Renal pelvis (tissue), 12 donors: ENCODE measurements at places on chromosomes 13 and 19. TPM values are rescaled to one million over a fixed set of nuclear protein-coding genes. Genes with fewer than 3 reads are reported as not detected.

SMIM24 gene
- polyA plus RNA-seq, result 532 TPM

STOML3 gene
- 0.06 TPM for polyA plus RNA-seq

FXYD1 gene
- 26.5 TPM for polyA plus RNA-seq

PLPPR3 gene
- polyA plus RNA-seq, result 17.1 TPM

VSTM1 gene
- polyA plus RNA-seq, result not detected

DIRAS1 gene
- 3.5 TPM for polyA plus RNA-seq

OR4F17 gene
- not detected for polyA plus RNA-seq

CYP4F3 gene
- polyA plus RNA-seq, result 1.1 TPM

ZNF442 gene
- 6.4 TPM for polyA plus RNA-seq

CRTC1 gene
- 23.7 TPM for polyA plus RNA-seq

DNA sequence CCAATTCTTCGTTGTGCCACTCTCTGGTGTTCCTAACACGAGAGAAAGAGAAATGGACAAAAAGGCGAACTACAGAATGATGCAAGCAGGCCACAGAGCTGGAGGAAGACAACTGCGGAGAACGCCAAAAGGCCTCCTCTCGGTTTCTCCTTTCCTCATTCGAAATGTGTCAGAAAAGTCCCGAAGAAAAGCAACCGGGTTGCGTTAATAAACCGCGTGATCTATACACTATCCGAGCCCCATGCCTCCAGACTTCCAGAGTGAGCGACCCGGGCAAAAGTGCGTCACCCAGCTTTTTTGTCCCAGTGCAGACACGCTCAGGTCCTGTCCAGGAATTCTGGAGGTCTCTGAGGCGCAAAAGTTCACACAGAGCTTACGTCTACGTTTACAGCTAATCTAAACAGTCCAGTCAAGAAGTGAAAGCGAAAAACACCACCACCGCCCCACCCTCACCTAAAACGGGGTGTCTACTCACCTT lies 413 bp downstream of the N4BP2L2 start:
- no peak for DNase-seq

GRCh38 chr13:114142640-114143490 lies 10.4 kb upstream of the RASA3 start:
- DNase-seq, result no peak

- no peak for DNase-seq
Measured at GRCh38 chr19:855566-856120, 3.5 kb downstream of the ELANE start.

- peak; percentile 27 for DNase-seq
Measured at GRCh38 chr19:42370626-42371175, 19.4 kb downstream of the CNFN start.

DNA sequence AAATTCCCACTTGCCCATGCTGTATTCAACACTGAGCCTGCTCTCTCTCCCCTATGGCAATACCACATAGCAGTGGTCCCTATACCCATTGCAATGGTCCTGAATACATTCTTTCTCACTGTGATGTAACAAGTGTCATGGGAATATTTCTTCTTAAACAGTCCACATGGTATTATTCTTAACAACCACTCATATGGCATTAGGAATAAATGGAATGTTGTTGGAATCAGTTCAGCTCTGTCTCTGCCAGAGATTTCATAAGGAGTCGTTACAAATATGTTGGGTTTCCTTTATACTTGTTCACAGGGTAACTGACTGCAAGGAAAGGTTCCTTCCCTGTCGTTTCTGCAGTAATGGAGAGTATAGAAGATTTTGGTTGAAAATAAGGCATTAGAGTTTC lies 128.3 kb upstream of the SPATA13 start:
- no peak for DNase-seq

GRCh38 chr13:52348983-52349780 lies 56.8 kb downstream of the THSD1 start:
- no peak for DNase-seq

DNA sequence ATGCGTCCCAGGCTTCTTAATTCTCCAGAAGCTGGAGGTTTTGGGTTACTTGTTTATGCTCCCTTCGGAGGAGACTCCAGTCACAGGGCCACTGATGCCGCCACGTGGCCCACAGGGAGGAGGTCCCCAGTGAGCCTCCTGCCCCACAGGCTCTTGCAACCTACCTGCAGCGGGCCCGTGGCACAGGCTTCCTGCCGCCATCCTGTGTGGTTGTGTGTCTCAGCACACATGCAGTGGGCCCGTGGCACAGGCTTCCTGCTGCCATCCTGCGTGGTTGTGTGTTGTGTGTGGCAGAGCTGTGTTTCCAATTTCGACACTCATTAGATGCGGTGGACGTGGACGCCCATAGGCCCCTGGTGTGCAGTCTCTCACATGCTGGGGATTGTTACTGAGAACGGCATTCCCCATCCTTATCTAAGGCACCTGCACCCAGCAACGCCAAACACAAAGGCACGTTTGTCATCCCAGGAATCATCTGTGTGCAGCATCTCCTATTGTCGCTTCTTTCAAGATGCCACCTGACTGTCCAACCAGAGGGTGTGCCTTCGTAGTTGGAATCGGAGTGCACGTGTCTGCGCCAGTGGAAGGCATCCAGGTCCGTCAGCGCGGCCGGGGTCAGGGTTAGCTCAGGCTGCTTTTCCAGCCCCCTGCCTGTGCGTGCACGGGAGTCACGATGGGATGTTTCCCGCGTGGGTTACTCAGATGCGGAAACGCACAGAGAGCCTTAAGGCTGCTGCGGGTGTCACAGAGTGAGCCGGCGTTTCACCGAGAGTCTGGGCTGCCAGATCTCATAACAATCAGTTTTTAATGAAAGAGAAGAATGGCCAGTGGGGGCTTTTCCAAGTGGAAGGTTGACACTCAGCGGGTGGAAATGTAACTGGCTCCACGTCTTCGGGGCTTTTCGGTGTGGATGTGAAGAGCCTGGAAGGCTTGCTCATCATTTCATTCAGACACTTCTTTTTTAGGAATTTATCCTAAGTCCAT lies 119.8 kb downstream of the ATP11A start:
- no peak for DNase-seq

GRCh38 chr13:79435561-79435990 lies 29.5 kb upstream of the RBM26 start:
- no peak for DNase-seq

- DNase-seq, result peak; percentile 80
Measured at GRCh38 chr19:30227661-30228112, 144.5 kb upstream of the ZNF536 start.

GRCh38 chr13:46382224-46382623 lies 4.8 kb downstream of the RUBCNL start:
- DNase-seq, result no peak

DNA sequence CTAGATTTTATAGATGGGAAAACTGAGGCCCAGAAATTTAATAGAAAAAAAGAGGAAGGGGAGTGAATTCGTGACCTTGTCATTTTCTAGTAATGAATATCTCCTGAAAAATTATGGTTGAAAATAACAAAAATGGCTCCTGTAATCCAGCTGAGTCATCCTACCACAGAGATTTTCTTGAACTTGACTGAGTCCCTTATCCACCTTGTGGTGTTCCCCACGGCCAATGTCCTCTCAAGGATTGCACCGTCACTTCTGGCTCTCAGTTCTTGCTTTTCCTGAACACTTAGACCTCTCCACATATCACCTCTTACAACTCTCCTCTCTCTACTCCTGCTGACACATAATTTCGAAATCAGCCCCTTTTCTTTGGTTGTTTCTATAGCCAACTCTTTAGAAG lies 1.2 kb upstream of the KATNAL1 start:
- DNase-seq, result no peak

DNA sequence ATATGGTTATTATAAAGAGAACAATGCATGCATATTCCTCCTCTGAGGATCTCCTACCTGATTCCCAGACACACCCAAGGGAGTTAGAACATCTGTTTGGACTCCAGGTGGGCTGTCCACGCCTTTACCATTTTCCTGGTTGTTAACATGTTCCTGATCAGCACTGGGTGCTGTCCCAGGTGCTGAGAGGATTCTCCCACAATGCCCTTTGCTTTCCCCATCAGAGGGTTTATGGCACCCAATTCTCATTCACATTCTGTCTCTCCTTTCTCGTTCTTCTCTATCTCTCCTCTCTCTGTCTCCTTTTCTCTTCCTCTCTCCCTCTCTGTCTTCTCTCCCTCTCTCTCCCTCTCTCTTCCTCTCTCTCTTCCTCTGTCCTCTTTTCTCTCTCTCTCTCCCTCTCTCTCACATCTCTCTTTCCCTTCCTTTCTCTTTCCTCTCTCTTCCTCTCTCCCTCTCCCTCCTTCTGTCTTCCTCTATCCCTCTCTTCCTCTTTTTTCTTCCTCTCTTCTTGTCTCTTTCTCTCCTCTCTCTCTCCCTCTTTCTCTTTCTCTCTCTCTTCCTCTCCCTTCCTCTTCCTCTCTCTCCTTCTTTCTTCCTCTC lies 3.3 kb upstream of the RDH13 start:
- DNase-seq, result no peak

- DNase-seq, result no peak
Measured at GRCh38 chr13:80029170-80029569, 311.8 kb downstream of the SPRY2 start.

GRCh38 chr19:3606690-3607289 lies at the start of gene TBXA2R:
TSS of gene TBXA2R (minus strand) at chr19:3606875. CDS start at chr19:3600634, 6,241 bp downstream.
- peak; percentile 27 for DNase-seq

DNA sequence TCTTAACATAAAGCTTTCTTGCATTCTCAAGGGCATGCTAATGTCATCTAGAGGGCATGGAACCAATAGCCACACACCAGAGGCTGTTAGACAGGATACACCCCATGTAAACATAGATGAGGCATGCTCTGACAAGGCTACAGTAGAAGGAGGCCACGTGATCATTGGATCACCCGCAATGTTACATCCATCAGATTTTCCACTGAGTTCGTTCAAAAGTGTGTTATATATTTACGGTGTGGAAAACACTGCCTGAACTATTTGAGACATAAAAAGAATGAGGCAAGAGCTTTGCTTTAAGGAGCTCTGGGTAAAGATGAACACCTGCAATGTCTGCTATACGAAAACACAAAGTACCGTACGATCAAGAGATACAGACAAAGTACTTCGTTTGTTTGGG lies 817.5 kb upstream of the SLC10A2 start:
- peak; percentile 8 for DNase-seq

DNA sequence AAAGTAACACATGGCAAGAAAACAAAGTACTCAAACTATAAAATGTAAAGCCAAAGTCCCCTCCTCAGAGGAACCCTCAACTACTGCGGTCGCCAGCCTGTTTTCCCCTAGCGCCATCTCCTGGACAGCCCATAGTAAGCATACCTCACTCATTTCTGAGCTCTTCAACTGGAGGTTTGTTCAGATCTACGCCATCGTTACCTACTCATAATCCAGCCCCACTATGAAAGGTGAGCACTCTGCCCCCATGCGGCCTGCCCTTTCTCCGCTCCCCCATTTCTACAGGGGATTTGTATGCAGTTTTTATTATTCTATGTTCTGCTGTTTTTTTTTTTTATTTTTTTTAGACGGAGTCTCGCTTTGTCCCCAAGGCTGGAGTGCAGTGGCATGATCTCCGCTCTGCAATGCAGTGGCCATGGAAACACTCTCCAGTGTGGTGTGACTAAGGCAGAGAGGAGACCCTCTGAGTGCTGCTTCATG lies 26.2 kb downstream of the OPA3 start:
- peak; percentile 45 for DNase-seq

DNA sequence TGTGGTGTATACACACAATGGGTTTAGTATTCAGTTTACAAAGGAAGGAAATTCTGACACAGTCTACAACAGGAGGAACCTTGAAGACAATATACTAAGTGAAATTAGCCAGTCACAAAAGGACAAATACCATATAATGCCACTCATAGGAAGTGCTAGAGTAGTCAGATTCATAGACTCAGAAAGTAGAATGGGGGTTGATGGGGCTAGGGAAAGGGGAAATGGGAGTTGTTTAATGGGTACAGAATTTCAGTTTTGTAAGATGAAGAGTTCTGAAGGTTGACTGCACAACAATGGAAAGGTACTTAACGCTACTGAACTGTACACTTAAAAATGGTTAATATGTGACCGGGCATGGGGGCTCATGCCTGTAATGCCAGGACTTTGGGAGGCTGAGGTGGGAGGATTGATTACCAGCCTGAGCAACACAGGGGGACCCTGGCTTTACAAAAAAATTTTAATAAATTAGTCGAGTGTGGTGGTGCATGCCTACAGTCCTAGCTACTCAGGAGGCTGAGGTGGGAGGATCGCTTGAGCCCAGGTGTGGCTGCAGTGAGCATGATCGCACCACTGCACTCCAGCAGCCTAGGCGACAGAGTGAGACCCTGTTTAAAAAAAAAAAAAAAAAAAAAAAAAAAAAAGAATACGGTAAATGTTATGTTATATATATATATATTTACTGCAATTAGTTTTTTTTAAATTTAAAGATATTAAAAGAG lies 45.0 kb downstream of the SLC15A1 start:
- DNase-seq, result no peak

DNA sequence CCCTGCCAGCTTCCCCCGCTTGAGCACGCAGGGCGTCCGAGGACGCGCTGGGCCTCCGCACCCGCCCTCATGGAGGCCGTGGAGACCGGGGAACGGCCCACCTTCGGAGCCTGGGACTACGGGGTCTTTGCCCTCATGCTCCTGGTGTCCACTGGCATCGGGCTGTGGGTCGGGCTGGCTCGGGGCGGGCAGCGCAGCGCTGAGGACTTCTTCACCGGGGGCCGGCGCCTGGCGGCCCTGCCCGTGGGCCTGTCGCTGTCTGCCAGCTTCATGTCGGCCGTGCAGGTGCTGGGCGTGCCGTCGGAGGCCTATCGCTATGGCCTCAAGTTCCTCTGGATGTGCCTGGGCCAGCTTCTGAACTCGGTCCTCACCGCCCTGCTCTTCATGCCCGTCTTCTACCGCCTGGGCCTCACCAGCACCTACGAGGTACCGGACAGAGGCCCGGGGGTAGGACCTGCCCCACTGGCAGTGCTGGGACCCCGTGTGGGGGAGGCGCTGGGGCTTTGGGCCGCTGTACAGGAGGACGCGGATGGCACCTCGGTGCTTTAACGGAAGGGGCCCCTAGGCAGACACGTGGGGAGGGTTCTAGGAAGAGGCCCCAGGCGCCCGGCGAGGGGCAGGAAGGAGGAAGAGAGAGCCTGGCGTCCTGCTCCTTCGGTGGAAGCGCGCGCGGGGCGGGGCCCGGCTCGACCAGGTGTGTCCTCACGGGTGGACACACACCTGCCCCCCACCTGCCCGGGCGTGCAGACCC lies 681 bp downstream of the SLC5A5 start:
- DNase-seq, result no peak

GRCh38 chr13:97901716-97902115 lies 51.8 kb upstream of the IPO5 start:
- DNase-seq, result no peak

DNA sequence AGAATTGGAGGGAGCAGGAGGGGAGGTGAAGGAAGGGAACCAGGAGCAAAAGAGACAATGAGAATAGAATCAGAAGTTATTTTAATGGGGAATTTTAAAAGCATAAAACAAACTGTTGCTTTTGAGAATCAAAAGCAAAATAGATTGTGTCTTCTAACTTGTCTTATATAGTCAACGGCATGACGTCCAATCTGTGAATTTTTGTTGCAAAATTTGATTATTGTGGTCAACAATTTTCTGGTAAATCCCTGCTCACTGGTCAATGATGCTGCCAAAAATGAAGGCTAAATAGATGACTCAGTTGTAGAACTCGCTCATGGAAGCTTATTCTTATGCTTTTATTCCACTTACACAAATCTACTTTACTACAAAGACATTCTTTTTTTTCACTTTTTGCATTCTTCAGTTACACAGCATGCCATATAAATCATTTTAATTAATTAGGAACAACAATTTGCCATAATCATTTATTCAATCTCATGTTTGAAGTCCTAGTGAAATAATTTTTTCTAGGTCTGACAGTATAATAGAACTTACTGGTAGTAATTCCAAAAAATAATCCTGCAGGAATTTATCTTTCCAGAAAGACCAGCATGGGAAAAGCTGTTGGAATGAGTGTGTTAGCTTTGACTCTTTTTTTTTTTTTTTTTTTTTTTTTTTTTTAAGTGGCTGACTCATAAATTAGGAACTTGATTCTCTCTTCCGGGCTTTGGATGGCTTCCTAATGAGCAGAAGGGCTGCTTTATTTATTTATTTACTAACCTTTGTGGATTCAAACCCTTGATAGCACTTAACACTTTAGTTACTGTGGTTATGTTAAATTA lies 256.9 kb downstream of the SPRY2 start:
- DNase-seq, result peak; percentile 61
